Stimulated activated CD4-positive, alpha-beta T cell treated with anti-CD3 and anti-CD28 coated beads, Interleukin-4, amount 100 ng/mL, for 48 hours (primary cell): ENCODE measurements at places on chromosomes 6 and 20.

DNA sequence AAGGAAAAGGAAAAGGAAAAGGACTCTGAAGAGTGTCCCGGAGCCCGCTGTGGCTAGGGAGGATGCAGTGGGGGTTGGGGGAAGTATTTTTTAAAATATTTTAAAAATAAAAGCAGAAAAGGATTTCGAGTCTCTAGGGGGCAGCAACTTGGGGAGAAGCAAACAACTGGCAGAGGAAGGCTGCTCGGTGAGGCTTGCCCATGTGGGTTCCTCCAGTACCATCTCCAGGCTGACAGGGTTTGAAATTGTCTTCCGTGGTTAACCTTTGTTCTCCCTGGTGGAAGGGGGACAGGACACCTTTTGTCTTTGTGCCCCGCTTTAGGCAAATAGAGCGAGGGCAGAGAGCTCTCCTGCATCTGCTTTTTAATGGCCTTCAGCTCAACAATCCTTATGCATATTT, 60.4 kb upstream of the SNX9 start:
- no peak for DNase-seq

DNA sequence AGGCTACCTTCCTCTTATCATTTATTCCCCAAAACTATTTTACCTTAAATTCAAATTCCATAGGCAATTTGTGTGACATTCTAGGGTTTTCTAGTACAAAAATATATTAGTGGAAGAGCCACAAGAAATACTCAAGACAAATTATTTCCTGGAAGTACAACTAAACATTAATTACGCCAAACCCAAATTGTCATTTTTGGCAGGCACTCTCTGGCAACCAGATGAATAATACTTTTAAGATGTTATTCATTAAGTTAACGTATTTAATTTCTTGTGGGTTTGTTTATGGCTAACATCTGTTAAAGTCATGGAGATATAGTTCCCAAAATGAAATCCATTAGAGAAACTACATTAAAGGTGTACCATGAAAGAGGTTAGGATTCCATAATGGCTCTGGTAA, 40.5 kb downstream of the HMGN3 start:
- DNase-seq = no peak

DNA sequence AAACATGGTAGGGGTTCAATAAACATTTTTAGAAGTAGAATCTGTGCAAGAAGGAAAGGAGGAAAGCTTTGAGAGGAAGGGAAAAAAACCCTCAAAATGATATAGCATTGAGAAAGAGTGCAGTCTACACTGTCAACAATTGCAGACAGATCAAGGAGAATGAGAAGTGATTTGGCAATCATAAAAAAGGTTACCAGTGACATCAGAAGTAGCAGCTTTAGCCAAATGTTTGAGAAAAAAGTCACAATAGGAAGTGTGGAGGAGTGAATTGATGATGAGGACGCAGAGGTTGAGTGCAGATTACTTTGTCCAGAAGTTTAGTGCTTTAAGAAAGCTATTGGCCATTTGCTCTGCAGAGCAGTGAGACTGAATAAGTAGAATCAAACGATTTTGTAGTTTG, 155.0 kb downstream of the GJA1 start:
- no peak for DNase-seq

GRCh38 chr6:151796842-151797530, 10.5 kb upstream of the ESR1 start:
- DNase-seq = no peak

GRCh38 chr20:22430746-22431168, 153.6 kb downstream of the FOXA2 start:
- DNase-seq = no peak

DNA sequence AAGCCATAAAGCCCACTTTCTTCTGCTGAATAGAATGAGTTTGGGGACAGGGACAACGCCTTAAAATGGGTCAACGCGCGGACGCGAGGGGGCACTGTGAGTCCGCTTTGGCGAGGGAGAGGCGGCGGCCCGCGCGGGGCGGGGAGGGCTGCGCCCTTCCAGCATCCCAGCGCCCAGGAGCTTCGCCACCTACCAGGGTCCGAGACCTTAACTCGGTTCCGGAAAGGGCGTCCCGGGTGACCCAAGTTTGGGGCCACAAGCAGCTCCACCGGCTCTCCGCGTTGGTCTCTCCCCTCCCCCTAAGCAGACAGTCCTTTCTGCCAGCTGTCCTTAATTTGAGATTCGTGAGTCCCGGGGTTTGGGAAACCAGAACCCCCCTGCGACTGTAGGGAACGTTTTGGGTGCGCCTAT, 1.8 kb upstream of the SAMD5 start:
- DNase-seq = peak; percentile 55

DNA sequence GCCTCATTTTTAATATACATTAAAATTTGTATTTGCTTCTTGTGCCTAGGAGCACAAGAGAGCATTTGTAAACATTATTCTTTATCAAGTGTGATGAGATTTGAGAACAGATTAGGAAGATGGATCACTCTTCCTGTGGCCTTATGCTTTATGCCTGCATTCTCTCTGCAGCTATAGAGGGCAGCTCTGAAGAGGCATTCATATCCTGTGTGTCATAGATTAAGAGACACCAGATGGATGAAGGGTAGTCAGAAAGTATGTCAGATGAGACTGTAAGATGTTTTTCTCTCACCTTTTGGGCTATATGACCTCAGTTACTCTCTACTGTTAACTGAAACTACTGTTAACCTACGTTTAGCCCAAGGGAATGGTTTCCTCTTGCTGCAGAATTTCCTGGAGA, 61.4 kb downstream of the DNAH8 start:
- DNase-seq = no peak

- DNase-seq = no peak
Observed at GRCh38 chr6:33189625-33190448, 2.4 kb downstream of the COL11A2 start.

GRCh38 chr6:133040094-133040802, 200.9 kb upstream of the EYA4 start:
- no peak for DNase-seq

DNA sequence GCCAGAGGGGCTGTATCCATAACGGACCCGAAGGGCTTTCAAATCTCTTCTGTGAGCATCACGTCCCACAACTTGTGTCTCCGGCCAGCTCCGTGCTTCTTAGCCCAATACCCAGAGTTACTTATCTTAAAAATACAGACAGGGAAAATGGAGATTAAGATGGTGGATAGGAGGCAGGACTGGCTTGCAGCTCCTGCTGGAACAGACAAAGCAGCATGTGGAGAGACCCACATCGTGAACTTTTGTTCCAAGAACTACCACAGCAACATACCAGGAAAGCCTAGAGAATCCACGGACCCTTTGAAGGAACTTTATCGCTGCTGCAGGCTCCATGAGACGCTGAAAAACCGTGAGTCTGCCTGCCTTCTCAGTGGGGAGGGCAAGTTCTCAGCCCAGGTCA, 113.7 kb downstream of the RNASET2 start:
- no peak for DNase-seq
